Body of pancreas (tissue), 4 donors: ENCODE measurements at places on chromosomes 11 and 22. TPM values are rescaled to one million over a fixed set of nuclear protein-coding genes. Genes with fewer than 3 reads are reported as not detected.

TPBGL gene
- total RNA-seq, result 0.26 TPM

OR2AG2 gene
- 0.26 TPM for total RNA-seq

RAG2 gene
- not detected for total RNA-seq

SLC15A3 gene
- total RNA-seq, result 2.0 TPM

KRTAP5-1 gene
- not detected for total RNA-seq

ANKK1 gene
- total RNA-seq, result 1.3 TPM

PIH1D2 gene
- not detected for total RNA-seq

SFI1 gene
- total RNA-seq, result 27.8 TPM

DCDC1 gene
- 1.8 TPM for total RNA-seq

CASP12 gene
- total RNA-seq, result 3.6 TPM

PCF11 gene
- total RNA-seq, result 74.2 TPM

C11orf65 gene
- total RNA-seq, result 1.3 TPM

DNA sequence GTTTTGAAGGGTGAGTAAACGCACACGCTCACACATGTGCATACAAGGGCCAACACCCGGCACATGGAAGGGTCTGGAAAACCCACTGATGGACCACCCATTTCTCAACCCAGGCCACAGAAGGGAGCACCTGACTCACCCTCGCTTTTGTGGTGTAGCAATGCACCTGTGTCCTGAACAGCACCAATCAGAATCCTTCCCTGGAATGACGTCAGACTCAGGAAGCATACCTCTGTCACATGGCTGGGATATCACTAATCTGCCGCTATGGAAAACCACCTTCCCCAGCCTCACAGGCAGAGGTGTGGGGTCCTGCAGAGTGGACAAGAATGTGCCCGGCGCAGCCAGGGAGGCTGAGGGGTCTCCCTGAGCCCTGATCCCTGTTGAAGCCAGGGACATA lies 9.0 kb upstream of the OSM start:
- DNase-seq, result peak; percentile 53

DNA sequence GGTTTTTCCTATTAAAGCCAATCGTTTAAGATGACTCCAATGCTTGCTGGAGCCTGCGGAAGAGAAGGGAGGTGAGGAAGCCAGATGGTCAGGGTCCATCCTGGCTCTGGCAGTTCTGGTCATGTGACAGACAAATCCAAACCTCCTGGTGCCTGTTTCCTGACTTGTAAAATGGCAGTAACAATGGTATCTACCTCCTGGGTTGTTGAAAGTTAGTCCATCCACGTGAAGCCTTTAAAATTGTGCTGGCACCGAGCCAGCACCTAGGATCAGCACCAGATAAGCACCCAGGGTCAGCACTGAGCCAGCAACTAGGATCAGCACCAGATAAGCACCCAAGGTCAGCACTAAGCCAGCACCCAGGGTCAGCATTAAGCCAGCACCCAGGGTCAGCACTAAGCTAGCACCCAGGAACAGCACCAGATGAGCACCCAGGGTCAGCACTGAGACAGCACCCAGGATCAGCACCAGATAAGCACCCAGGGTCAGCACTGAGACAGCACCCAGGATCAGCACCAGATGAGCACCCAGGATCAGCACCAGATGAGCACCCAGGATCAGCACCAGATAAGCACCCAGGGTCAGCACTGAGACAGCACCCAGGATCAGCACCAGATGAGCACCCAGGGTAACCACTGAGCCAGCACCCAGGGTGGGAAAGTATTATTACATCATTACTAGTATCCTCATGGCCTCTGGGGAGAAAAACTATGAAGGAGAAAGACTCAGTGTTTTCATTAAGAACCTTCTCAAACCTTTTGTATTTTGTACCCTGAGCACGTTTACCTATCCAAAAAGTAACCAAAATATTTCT lies 17.2 kb downstream of the KIAA0930 start:
- no peak for DNase-seq

GRCh38 chr11:134360050-134360835 lies 28.5 kb downstream of the GLB1L2 start:
- peak; percentile 86 for DNase-seq

- DNase-seq, result no peak
Observed at GRCh38 chr22:36999463-36999862, 19.8 kb downstream of the TST start.

GRCh38 chr11:93608364-93608763 lies 53.1 kb upstream of the CEP295 start:
- no peak for DNase-seq

- peak; percentile 55 for DNase-seq
Observed at GRCh38 chr11:11218629-11218986, 134.4 kb downstream of the CSNK2A3 start.

- no peak for DNase-seq
Observed at GRCh38 chr22:50084614-50085021, 608 bp downstream of the MLC1 start.

GRCh38 chr22:42397332-42398249 lies 34.6 kb downstream of the NFAM1 start:
- DNase-seq, result peak; percentile 69

GRCh38 chr11:125256541-125257189 lies 92.1 kb downstream of the PKNOX2 start:
- DNase-seq, result no peak

- DNase-seq, result no peak
Observed at GRCh38 chr11:79417069-79417920, 23.5 kb downstream of the TENM4 start.

DNA sequence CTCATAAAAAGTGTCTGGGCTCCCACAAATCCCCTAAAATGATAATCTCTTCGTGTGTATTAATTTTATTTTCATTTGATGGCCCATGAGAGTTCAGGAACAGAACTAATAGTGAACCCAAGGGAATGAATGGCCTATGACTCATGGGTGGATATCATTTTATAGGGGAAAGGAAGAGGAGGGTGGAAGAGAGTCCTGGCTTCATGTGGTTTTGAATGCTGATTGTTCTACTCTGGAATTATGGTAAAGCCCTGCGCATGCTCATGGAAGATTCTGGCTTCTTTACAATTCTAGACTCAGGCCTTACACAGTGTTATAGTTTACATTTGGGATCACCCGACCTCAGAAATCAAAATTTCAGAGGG lies 35.2 kb downstream of the MAML2 start:
- no peak for DNase-seq

- DNase-seq, result peak; percentile 22
Observed at GRCh38 chr11:3609416-3610265, 32.2 kb downstream of the ART5 start.

- DNase-seq, result peak; percentile 66
Observed at GRCh38 chr22:23178512-23179254, 1.6 kb upstream of the BCR start.

DNA sequence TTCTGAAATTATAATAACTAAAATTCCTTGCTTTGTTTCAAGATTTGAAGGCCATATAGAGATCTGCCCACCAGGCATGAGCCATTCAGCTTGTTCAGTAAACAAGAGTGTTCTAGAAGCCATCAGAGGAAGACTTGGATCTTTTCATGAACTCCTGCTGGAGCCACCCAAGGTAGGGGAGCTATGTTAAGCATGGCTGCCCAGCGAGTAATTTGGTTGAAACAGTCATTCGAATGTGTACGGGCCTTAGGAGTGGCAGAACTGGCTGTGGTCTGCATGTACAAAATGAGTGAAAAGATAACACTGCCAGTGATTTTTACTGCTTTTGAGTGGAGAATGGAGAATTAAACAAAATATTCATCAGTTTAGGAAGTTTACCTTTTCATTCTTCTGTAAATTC lies 103.7 kb downstream of the PPP6R3 start:
- no peak for DNase-seq

- no peak for DNase-seq
Observed at GRCh38 chr22:43707648-43708047, 104.5 kb downstream of the EFCAB6 start.

DNA sequence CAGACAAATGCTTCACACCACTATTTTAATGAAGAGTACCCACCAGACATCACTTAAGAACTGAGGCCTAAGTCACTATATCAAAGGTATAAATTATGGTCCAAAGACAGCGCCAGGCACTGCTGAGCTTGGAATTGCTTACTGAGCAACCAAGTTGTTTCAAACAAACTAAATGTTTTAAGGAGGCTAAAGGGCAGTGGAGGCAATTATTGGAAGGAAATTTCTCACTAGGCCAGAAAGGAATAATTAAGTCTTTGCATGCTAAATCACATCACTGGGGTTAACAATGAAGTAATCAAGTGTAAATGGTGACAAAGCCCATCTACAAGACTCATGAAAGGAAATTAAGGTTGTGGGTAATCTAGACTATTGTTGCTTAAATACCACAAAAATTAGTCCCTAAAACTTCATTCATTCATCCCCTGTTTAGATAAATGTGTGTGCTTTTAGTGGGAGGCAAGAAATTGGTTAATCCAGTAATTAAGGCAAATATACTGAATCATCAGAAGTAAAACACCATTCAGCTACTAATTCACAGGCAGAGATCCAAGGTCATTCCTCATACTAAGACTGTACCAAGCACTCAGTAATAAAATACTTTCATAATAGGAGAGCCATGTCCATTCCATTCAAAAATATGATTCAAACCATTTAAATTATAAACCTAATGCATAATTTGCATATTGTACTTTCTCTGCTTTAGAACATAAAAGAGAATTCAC lies 21.2 kb downstream of the LGR4 start:
- no peak for DNase-seq

- no peak for DNase-seq
Observed at GRCh38 chr11:204587-205109, 2.6 kb downstream of the BET1L start.

- no peak for DNase-seq
Observed at GRCh38 chr11:117172724-117173421, 5.7 kb upstream of the SIDT2 start.

GRCh38 chr22:29055192-29055830 lies 6.3 kb downstream of the C22orf31 start:
- no peak for DNase-seq

GRCh38 chr11:58949184-58949583 lies 9.9 kb downstream of the GLYATL1 start:
- DNase-seq, result no peak

DNA sequence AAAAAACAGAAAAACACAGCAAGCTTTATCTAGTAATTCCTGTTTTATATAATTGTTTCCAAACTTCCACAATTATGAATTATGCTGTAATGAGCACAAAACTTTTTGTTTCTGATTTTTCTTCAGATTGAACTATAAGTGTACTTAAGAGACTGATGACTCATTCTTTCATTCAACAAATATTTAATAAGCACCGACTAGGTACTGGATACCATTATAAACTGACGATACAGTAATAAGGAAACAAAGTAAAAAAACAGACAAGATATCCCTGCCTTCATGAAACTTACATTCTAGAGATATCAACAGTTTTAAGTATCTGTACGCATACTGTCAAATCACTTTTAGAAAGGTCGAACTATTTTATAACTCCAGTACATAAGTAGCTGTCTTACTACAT lies 78.6 kb downstream of the ME3 start:
- DNase-seq, result no peak

DNA sequence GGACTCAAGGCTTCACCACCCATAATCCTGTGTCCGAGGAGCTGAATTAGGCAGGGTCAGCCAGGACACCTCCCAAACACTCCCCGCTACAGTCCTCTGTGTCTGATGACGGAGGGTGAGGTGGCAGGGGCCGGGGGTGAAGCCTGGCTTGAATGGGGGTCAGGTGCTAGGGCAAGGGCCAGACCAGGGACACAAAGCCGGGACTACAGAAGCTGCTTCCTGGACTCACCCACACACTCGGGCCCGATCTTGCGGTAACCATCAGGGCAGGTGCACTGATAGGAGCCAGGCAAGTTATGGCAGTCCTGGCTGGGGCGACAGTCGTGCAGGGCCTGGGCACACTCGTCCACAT lies 2.3 kb downstream of the EFEMP2 start:
- no peak for DNase-seq

DNA sequence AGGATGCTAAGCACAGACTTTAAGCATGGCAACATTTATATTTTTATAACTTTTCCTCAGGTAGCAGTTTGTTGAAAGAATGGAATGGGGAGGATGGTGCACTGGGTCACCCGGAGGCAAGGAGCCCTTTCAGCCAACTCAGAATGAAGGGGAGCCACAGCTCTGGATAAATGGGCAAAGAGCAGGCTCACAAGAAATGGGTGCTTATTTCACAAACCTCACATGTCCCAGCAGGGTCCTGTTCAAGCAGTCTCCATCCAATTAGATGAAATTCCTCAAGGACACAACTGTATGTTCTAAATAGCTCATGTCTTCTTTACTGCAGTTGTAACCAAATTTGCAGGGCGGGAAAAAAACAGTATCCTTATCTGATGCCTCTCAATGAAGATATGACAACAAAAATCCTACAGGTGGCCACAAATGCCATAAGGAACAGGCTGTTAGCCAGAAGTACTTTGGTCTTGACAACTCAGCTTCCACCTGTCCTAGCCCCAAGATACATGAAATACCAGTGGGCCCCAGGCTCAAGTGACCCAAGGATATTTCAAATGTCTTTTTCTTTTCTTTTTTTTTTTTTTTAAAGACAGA lies 48.2 kb downstream of the MAPK1 start:
- DNase-seq, result no peak

DNA sequence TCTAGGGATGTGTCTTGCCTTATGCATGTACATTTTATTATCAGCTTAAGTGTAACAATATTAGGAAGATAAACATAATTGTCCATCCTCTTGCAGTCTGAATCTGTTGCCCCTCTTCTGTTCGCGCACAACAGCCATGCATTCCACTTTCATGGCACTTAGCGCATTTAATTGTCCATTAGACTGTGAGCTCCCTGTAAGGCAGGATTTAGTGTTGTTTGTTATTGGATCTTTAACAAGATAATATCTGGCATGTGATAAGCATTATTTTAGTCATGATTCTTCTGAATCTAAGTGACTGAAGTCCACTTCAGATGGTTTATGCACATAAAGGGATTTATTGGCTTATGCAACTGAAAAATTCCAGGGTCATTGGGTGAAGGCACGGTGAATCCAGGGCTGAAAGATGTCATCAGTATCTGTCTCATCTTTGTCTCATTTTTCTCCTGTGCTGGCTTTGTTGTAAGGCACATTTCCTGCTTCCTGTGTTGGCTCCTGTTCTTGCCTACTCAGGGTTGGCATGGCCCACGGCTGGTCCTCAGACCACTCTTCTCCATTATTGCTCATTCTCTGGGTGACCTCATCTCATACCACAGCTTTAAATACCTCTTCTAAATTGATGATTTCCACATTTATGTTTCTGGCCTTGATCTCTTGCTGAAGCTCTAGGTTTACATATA lies 37.6 kb downstream of the ATXN10 start:
- no peak for DNase-seq

DNA sequence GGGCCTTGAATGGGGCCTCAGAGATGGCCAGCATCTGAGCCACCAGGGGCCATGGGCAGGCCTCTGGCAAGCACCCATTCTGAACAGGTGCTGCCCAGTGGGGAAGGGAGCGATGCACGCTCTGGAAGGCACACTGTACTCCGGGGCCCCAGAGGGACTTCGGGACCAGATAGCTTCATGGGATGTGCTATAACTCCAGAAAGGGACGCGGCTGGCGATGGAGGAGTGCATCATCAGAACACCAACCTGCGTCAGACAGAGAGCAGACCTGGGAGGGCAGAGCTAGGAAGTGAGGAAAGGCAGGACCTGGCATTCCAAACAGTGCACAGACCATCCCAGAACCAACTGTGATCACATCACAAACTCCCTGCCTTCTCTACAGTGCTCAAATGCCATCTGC lies 16.8 kb downstream of the DGCR2 start:
- DNase-seq, result peak; percentile 11
